ENCODE measurements at places on chromosomes 12 and 14. TPM values are rescaled to one million over a fixed set of nuclear protein-coding genes. Genes with fewer than 3 reads are reported as not detected.

- no peak for DNase-seq
Measured at GRCh38 chr12:1527789-1528188, 66.6 kb downstream of the FBXL14 start.

DNA sequence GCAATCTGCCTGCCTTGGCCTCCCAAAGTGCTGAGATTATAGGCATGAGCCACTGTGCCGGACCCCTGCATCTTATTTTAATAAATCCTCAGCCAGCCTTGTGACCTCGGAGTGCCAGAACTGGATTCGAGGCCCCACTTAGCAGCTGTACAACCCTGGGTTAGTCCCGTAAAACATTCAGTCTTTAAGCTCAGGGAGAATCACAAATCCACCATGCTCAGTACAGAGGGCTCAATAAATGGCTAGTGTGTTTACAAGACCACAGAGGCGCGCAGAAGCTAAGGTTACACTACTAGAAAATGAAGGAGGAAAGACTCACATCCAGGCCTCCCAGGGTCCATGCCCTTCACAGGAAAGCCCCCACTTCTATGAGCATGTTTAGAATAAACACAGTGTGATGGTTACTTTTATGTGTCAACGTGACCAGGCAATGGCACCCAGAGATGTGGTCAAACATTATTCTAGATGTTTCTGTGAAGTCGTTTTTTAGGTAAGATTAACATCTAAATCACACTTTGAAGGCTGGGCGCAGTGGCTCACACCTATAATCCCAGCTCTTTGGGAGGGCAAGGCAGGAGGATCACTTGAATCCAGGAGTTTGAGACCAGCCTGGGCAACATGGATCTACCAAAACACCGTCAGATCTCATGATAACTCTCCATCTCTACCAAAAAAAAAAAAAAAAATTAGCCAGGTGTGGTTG, 55.3 kb downstream of the CLMN start:
- DNase-seq, result no peak

DNA sequence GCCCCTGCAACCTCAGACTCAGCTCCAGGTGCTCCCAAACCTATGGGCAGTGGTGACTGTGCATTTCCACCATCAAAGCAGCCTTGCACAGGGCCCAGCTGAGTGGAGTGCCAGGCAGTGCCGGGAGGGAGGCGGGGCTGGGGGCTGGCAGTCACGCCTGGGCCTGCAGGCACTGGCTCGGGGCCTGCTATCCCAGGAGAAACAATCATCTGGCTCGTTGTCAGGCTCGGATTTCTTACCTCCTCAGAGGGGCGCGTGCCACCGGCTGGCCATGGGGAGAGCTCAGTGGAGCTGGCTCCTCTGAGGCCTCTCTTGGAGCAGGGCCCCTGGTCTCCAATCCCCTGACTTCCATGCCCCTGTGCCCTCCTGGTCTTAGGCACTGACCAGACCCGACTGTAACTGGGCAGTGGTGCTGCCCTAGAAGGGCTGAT, 20.2 kb upstream of the PPP1R13B start:
- no peak for DNase-seq

DNA sequence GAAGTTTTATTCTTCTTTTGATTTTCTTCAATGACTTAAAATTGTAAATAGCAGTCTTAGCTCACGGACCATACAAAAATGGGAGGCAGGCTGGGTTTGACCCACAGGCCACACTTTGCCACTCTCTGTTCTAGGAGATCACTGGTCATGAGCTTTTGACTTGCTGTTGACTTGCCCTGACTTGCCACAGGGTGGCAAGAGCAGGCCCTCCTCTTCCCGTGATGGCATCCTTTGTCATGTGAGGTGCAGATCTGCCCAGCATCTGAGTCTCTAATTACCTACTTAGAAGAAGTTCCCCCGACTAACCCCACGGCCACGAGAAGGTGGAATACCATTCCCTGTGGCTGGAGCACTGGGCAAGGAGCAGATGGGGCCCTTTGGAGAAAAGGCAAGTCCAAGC, 81.0 kb upstream of the SCAF11 start:
- DNase-seq, result no peak

DNA sequence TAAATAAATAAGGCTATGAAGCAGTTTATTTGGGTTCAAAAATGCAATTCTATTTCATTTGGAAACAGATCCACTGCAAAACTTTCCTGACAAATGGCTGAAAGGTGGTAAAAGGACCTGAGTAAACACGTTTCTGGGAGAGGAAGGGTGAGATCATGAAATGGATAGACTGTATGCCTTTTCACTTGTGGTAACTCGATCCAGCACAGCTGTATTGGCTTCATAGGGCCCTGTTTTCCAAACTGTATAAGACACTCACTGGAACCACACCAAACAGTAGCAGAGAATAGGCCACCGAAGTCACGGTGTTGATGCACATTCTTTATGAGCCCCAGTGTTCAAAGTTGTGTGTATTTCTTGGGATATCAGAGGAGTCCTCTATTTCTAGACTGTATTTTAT, 325.2 kb upstream of the DIO2 start:
- DNase-seq, result no peak

GRCh38 chr12:5254703-5255102, 177.2 kb upstream of the NTF3 start:
- DNase-seq, result no peak

GRCh38 chr12:112900298-112901145, 6.2 kb upstream of the OAS1 start:
- no peak for DNase-seq

DNA sequence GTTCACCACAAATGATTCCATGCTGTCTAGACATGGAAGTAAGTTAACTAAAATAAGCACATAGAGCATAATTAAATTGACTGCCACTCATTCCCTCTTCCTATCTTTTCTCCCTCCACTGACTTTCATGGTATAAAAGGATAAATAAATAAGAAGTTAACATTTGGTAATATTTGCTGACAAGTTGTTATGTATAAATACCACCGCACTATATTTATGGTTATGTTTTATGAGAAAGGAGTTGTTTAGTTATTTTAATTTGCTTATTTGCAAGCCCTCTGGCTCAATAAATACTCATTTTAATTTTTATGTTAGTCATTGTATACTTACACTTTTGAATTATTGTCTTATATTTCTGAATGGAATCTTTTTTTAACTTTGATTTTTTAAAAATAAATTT, 113.5 kb downstream of the MIPOL1 start:
- no peak for DNase-seq

GRCh38 chr12:4197922-4198763, 75.4 kb upstream of the CCND2 start:
- no peak for DNase-seq

- peak; percentile 95 for DNase-seq
Measured at GRCh38 chr12:113245695-113246477, 24.6 kb downstream of the TPCN1 start.

DNA sequence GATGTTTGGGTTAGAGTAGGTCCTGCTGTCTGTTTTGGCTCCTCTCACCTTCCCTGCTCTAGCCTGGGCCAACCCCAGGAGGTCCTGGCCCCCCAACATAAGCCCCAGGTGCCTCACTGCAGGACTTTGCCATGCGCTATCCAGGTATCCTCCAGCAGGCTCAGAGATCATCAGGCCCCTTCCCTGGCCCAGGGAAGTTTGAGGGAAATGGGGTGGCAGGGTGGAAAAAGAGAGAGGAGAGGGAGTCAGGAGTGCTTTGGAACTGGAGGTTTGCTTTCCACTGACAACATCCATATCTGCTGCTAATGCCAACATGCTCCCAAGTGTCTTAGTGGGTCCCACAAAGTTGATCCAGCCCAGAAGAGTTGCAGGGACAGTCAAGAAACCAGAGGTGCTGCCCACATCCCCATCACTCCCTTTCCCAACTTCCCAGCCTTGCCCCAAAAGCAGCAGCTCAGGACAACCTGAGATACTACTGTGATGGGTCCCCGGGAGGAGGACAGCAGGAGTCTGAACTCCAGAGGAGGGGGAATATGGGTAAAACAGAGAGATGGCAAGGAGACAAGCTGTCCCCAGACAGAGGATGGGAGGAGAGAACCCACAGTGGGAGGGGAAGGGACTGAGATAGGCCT, 677 bp downstream of the TNS2 start:
- DNase-seq, result no peak

- no peak for DNase-seq
Measured at GRCh38 chr14:93824518-93825234, 36.4 kb upstream of the PRIMA1 start.

DNA sequence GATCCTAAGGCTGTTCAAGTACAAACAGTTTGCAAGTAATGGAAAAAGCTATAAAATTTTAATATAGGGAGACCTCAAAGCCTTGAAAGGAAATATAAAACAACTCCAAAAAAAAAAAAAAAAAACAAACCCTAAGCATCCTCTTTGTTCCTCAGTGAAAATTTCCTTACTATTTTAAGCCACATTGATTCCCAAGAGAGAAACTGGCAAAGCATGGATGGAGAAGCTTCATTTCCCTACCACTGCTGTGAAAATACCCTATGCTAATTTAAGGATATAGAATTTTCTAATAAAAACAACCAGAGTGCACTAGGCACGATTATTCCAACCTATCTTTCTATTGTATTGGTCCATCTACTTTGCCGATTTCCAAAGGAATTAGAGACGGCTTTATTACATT, 283.1 kb downstream of the CACNA1C start:
- no peak for DNase-seq

GRCh38 chr14:85565862-85566296, 35.9 kb downstream of the FLRT2 start:
- DNase-seq, result no peak

GRCh38 chr14:48738186-48738925, 847.8 kb downstream of the RPS29 start:
- DNase-seq, result no peak

DNA sequence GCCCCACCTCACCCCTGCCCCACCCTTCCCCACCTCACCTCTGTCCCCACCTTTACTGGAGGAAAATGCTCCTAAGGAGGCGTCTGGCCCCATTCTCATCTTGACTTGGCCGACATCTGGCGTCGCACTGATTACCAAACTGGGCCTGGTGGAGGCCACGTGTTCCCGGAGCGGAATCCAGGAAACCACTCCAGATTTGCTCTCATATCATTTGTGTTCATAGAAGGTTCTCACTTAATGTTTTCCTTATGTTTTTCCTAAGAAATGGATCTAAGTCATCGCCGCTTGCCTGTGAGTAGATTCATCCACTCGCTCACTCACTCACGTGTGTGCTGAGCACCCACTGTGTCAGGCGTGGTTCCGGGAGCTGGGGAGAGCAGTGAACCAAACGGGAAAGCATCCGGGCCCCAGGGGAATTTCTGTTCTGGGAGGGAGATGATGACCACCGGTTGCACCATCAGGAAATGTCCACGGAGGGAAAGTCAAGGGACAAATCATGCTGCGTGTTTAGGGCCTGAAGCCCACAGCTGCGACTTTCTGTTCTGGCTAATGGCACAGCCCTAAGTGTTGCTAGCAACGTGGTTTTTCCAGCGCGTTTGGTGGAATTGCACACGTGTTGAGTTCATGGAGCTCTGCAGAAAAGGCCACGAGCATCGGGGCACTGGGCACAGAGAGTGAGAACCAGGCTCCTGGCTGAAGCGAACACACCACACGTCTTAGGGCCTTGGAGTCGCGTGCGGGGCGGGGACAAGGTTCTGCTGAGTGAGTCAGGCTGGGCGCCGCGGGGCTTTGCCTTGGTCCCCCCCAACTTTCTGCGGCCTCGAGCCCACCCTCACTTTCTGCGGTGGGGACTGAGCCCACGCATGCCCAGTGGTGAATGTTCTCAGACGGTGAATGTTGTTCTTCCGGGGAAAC, 57.7 kb downstream of the ADGRD1 start:
- DNase-seq, result no peak

DNA sequence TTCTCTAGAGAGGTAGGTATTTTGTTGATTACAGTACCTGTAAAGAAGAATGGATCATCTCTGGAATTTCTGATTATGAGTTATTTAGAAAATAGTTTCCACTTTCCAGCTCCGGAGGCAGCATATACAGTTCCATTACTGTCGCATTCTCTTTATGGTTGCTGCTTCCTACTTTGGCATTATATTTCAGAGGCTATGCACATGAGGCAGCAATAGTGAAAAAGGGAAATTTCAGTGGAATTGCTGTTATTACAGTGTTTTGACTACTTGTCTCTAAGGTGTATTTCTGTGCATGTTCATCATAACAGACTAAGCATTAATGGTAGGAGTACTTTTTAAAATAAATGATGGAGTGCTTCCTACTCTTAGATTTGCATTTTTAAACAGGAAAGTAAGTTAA, 10.2 kb downstream of the GNG2 start:
- DNase-seq, result no peak

DNA sequence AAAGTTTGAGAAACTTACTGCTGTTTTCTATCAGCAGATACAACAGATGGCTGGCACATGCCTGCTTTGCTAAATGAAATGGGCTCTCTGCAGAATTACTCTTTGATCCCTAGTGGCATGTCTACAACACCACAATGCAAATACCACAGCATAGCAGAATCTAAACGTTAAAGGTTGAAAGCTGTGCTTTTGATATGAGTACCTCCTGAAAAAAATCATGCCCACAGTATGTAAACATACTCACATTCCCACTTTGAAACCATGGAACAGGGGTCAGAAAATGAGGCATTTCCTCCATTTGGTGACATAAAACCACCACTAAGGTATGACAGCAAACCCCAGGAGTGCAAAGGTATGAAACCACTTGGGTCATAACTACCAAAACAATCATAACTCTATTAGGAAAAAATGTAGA, 7.5 kb downstream of the WIF1 start:
- no peak for DNase-seq

GRCh38 chr14:79841433-79841832, 369.9 kb downstream of the DIO2 start:
- no peak for DNase-seq

ACOT6 gene
- total RNA-seq, result not detected

SLCO1C1 gene
- total RNA-seq, result 4.9 TPM

CIROP gene
- not detected for total RNA-seq

EFS gene
- 15.0 TPM for total RNA-seq

LRRC10 gene
- not detected for total RNA-seq

LMO3 gene
- total RNA-seq, result 57.0 TPM

NPFF gene
- not detected for total RNA-seq

CNTN1 gene
- 63.4 TPM for total RNA-seq
